Stimulated activated CD8-positive, alpha-beta memory T cell treated with anti-CD3 and anti-CD28 coated beads, Interleukin-2, amount 100 ng/mL, for 1 hour (primary cell): ENCODE measurements at places on chromosomes 13 and 19.

DNA sequence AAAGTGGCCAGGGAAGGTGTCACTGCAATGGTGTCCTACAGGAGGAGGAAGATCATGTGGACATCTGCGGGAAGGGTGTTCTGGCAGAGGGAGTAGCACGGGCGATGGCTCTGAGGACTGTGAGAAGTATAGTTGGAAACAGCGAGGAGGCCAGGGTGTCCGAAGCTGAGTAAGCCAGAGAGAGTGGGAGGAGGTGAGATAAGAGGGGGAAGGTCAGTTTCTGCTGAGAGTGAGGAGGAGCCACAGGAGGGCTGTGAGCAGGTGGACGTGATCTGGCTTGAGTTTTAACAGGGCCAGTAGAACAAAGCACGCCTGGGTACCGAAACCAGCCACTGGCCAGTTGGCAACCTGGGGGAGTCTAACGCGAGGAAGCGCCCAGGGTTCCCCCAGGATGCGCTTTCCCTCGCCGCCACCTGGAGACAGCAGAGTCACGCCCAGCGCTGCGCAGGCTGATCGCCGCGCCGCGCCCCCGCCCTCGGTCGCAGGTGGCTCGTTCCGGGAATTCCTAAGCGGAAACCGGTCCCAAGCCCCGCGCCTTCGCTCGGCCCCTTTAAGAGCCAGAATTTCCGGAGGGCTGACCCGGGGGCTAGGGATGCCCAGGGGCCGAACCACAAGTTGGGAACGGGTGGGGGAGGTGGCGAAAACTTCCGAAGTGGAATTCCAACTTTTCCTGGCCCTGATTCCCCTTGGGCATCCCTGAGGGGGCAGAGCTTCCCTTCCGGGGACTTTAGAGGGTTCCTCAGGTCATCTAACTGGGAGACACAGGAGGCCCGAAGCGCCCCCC lies 1.1 kb upstream of the LSR start:
- DNase-seq: no peak

GRCh38 chr13:106098778-106099177 lies 436.7 kb downstream of the EFNB2 start:
- DNase-seq: no peak

DNA sequence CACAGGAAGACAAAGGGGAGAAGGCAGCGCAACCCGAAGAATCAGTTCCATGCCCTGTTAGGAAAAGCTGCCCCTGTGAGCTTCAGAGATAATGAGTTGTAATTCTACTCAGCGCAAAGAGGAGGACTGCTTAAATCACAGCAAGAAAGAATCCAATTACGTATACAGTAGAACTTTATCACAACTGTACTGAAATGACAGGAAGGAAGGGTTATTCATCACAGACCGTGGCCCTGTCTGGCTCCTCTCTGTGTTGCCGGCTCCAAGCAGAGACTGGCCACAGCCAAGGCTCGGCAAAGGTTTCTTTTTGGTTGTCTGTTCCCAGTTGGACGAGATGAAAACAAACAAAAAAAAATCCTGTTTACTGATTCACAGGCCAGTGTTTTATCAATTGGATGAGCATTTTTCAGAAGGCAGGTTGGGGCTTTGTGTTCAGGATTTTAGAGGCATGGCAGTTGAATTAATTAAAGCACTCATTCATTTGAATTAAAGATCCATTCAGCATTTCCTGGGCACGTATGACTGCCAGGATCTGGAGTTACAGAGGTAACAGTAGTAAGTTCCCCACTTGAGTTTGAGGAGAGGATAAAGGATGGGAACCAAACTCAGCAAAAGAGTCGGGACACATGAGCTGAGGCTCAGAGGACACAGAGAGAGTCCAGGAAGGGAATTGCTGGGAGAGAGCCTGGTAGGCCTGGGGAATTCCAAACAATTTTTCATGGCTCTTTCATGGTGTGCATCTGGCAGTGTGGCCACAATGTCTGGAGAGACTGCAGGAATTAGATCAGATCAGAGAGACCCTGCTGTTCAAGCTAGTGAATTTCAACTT lies 341.0 kb downstream of the DNAJC15 start:
- no peak for DNase-seq

GRCh38 chr13:72652681-72653080 lies 74.7 kb downstream of the MZT1 start:
- DNase-seq: no peak

GRCh38 chr19:45279587-45280192 lies 28.6 kb downstream of the MARK4 start:
- DNase-seq: no peak

DNA sequence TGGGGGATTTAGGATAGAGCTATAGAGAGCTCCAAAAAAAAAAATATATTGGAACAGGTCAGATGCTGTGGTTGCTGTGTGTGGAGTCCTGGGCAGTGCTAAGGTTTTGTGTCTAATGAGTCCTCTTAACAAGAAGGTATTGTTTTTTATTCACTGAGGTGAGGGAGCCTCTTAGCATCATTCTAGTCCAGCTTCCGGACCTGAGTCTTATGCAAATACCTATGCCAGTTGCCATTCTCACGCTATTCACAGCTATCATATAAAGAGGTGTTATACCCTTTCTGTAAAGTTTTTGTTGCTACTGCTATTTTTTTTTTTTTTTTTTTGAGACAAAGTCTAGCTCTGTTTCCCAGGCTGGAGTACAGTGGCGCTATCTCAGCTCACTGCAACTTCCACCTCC lies 1.4 kb downstream of the NLRP2 start:
- no peak for DNase-seq

DNA sequence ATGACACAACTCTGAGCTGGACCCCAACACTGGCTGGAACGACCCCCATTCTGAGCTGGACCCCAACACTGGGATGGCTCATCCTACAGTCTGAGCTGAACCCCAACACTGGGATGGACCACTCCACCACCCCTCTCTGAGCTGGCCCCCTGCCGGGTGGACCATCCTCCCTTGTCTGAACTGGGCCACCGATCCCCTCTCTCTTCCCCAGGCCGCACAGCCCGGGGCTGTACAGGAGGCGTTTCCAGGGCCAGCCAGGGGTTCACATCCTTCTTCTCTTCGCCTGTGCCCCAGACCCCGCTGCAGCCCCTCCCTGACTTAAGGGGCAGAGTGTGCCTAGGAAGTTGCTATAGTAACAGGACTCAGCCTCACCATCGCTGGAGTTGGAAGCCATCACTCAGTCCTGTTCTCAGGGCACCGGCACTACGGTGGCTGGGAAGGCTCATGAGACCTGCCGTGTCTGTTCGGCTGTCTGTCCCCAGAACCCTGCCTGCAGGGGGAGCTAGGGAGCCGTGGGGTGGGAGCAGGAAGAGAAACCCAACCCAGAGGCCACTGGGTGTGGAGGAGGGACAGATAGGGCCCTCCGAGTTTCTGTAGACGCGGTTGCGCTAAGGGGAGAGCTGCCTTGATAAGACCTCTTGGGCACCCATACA lies 3.7 kb downstream of the PRKACA start:
- DNase-seq: peak; percentile 14

- DNase-seq: no peak
These were observed 226.7 kb upstream of the IPO5 start for GRCh38 chr13:97726664-97727280.

DNA sequence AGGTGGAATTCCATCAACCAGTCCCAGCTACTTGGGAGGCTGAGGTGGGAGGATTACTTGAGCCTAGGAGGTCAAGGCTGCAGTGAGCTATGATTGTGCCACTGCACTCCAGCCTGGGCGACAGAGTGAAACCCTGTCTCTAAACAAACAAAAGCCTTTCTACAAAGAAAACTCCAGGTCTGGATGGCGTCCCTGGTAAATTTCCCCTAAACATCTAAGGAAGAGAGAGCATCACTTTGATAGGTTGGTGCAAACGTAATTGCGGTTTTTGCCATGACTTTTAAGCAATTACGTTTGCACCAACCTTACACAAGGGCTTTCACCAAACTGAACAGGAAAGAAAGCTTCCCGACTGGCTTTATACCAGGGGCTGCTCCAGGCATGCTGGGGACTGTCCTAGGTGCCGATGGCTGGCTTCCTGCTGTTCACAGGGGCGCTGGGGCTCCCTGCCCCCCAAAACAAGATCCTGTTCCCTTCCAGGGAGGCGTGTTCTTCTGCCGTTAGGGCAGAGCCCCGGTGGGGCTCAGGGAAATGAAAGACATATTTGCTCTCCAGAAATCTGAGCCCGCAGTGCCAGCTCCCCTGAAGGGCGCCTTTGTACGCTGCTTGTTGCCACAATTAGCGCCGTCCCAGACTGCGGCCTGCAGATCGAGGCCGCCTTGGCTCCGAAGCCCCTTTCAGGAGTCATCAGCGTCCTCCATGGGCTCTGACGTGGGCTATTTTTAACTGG lies 38.7 kb upstream of the KLF2 start:
- no peak for DNase-seq

DNA sequence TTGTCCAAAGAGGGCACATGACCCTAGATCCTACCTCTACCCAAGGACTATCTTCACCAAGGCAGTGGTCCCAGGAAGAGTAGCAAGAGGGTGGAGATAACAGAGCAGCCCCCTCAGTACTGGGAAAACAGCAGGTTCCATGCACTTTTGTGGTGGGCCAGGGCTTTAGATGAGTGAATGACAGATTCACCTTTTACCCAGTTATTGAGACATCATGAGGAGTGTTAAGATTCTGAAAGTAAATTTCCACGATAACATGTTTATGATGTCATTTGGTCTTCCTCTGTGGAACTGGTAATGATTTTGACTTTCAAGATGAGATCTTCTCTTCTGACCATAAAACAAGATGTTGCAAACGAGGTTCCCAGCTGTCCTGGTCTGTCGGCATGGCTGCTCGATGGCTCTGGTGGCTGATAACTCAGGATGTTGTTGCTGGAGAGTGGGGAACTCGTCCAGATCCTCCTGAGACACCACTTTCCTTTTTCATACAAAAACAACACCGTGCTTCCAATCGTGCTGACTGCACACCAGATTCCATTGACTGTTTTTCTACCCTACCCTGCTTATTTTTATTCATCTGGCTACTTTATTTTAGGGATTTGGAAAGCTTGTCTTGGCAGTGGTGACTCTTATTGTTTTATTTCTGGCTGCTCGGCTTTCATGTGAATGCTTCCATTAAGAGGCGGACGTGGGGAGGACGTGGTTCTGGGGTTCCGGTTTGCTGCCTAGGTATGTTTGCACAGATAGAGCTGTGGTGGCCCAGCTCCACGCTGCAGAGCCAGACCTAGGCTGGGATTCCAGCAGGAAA lies 88.5 kb downstream of the LRCH1 start:
- no peak for DNase-seq

- DNase-seq: no peak
These were observed 5.7 kb downstream of the SHISA7 start for GRCh38 chr19:55437410-55437809.

- DNase-seq: no peak
These were observed 21.3 kb downstream of the HCN2 start for GRCh38 chr19:610801-611480.

DNA sequence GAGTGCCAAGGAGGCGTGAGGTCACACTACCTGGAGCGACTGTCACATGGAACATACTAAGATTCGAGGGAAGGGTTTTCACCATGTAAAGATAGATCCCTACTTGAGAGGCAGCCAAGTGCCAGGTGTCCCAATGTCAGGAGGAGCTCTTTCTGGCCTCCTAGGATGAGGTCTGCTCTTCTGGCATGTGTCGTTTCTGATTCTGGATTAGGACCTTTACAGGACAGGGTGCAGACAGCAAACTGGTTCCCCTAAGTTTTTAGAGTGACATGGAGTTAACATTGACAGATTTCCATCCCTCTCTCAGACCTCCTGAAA lies 75.3 kb downstream of the ZNF536 start:
- no peak for DNase-seq

DNA sequence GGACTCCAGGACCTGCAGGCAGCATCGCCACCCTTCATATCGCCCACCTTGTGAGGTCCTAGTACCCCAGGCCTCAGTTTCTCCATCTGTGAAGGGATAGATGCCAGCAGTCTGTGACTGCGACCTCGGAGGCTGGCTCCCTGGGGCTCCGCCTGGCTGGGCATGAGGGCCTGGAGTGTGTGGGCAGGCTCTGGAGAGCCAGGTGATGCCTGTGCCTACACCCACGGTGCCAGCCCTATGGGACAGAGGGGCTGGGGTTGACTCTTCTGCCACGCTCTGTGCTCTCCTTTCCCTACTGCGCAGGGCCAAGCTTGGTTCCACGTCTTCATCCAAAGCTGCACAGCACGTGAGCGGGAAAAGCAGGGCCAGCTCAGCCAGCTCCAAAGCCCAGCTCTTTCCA lies 26.0 kb upstream of the NFIC start:
- DNase-seq: no peak

- DNase-seq: no peak
These were observed 83.3 kb upstream of the ZNF536 start for GRCh38 chr19:30288911-30289310.

DNA sequence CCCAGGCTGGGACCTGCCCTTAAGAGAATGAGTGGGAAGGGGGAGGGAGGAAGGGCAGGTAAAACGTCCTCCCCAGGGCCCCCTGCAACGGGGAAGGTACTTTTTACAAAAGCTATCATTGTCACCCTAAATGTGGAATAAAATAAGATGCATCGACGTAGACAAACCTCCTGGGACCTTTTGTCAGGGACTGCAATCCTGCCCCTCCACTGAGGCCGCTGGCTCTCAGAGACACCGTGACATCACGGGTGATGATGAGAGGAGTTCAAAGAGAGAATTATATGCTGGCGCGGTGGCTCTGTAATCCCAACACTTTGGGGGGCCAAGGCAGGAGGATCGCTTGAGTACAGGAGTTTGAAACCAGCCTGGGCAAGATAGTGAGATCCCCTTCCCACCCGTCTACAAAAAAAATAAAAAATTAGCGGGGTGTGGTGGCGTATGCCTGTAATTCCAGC lies 1.8 kb upstream of the MYBPC2 start:
- DNase-seq: no peak

DNA sequence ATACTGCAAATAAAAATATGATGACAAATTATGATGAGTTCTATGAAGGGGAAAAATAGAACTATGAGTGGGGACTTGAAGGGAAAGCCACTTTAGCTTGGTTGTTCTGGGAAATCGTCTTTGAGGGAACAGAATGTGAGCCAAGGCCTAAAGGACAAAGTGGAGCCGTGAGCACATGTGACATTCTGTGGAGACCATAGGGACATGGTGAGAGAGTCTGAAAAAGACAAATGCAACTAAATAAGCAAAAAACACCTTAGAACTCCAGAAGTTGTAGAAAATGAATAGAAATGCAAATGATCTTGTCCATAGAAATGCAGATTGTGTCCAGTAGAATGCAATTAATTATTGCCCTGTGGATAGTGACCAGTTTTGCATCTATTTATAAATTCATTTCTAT lies 86.8 kb upstream of the ANKRD10 start:
- DNase-seq: no peak

DNA sequence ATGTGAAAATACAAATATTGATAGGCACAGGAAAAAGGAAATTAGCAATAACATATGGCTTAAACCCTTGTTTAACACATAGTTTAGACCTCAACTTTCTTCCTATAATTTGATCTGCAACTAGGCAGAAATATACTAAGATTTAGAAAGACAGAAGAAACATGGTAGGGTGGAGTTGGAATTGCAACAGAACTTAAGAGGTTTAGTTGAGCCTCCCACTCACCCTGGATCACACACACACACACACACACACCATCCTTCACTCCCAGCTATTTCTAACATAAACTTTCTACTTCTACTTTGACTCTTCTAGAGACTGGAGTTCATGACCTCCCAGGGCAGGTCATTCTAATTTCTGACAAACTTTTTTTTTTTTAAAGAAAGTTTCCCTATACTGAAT lies 47.4 kb downstream of the FLT3 start:
- DNase-seq: no peak

GRCh38 chr13:32713397-32713796 lies 127.1 kb downstream of the PDS5B start:
- DNase-seq: no peak
